CD4-positive, alpha-beta T cell (primary cell): ENCODE measurements at places on chromosomes 7 and 10. TPM values are rescaled to one million over a fixed set of nuclear protein-coding genes. Genes with fewer than 3 reads are reported as not detected.

VAX1 gene
- total RNA-seq: not detected

- no peak for DNase-seq
Measured at GRCh38 chr7:17384400-17384799, 85.9 kb downstream of the AHR start.

- no peak for DNase-seq
Measured at GRCh38 chr7:43385309-43385680, 197.6 kb upstream of the STK17A start.

ZNF117 gene
- total RNA-seq: 2.2 TPM

GRCh38 chr10:111103196-111103840 lies 26.5 kb downstream of the ADRA2A start:
- DNase-seq: no peak

GRCh38 chr10:61971003-61971325 lies 69.5 kb downstream of the ARID5B start:
- DNase-seq: no peak

DNA sequence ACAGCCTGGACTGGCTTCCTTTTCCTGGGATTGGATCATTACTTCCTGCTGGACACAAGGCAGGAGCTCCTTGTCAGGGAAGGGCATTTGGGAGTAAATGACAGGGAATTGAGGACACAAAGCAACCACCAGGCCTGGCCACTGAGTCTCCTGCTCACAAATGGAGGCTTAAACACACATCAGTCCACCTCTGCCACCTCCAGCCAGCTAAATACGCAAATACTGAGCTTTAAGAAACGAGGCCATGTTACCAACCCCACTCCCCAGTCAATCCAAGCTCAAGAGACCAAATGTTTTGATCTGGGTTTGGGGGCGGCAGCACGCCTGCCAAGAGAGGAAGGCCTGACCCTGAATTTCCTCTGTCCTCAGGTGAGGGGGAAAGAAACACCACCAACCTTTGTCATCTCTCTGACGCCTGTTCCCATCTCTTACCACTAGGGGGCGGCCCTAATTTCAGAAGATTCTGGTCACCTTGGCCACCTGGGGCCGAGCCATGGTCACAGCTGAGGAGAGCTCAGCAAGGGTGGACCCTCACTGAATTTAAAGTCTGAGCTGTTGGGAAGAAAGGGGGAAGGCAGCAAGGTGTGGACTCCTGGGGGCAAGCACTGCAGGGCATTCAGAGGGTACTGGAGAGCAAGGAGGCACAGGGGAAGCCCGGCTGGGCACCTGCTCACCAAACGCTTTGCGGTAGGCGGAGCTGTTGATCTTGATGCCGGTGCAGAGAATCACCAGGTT lies 16.5 kb downstream of the AIFM2 start:
- DNase-seq: peak; percentile 72

DNA sequence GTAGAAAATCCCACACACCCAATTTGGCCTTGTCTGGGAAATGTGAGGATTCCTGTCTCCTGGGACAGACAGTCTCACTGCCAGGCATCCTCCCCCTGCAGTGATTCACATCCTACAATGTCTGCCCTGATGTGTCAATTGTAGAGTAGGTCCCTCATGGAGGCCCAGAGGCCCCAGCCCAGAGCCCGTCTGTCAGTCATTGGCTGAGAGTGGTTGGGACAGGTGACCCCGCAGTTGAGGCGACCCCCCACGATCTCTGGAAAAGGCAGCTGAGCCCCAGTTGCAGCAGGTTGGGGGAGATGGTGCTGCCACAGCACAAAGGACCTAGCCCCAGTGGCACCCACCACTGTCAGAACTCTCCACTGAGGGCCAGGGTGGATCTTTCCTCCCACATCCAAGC lies 84.3 kb upstream of the INSIG1 start:
- no peak for DNase-seq

MEOX2 gene
- total RNA-seq: not detected

- no peak for DNase-seq
Measured at GRCh38 chr7:106807474-106807873, 57.6 kb upstream of the PIK3CG start.

OGDHL gene
- total RNA-seq: not detected
